Naive thymus-derived CD8-positive, alpha-beta T cell (primary cell): ENCODE measurements at places on chromosomes 7 and 10. TPM values are rescaled to one million over a fixed set of nuclear protein-coding genes. Genes with fewer than 3 reads are reported as not detected.
A peak's percentile ranks its signal among the peaks of the same experiment; 100 is the strongest.

The ADAM22 gene
- 9.2 TPM for total RNA-seq

The TUBAL3 gene
- not detected for total RNA-seq

DNA sequence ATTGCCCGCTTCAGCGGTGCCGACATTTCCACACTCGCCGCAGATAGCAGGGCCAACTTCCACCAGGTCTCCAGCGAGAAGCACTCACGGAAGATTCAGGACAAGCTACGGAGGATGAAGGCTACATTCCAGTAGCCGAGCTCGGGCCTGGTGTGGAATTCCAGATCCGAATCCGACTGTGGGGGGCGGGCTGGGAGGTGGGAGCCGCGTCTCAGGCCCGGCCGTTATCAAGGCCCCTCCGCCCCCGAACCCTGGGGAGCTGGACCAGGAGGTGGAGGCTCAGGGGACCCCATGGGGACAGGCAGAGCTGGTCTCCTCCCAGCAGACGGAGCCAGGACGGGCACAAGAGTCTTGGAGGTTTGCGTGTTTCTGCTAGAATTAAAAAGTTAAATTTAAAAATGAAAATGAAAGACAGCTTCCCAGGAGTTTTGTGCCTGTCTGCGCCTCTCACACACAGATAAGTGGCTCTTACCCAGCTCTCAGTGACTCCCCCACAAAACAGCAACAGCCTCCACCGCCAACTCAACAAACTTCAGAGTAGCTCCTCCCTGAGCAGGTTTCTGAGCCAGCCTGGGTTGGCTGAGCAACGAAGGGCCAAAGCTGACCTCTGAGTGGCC lies 5.2 kb upstream of the UTF1 start:
- DNase-seq = no peak

- peak; percentile 79 for DNase-seq
Observed at GRCh38 chr7:50304911-50305582, 531 bp downstream of the IKZF1 start.

DNA sequence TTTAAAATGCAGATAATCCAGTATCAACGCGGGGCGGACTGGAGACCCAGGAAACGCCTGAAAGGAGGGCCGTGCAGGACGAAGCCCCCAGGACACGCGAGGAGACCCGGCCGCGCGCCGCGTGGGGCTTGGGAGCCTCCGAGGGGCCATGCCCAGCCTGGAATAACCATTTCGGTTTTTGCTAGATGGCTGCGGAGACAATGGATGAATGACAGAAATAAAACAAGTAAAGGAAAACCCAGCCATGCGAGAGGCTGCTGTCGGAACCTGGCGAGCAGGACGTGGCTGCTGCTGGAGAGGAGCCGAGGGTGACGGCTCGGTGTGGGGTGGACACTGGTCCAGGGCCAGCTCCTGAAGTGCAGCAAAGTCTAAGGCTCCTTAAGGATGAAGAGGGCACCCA lies 227.2 kb upstream of the ADARB2 start:
- no peak for DNase-seq

GRCh38 chr7:20798081-20798693 lies 11.5 kb upstream of the SP8 start:
- no peak for DNase-seq

GRCh38 chr7:146655928-146656797 lies 539.6 kb downstream of the CNTNAP2 start:
- DNase-seq = no peak

The NPSR1 gene
- total RNA-seq = not detected

The TMEM273 gene
- not detected for total RNA-seq

The MKX gene
- total RNA-seq = not detected

The AKR1D1 gene
- not detected for total RNA-seq

The ECHDC3 gene
- 0.74 TPM for total RNA-seq

DNA sequence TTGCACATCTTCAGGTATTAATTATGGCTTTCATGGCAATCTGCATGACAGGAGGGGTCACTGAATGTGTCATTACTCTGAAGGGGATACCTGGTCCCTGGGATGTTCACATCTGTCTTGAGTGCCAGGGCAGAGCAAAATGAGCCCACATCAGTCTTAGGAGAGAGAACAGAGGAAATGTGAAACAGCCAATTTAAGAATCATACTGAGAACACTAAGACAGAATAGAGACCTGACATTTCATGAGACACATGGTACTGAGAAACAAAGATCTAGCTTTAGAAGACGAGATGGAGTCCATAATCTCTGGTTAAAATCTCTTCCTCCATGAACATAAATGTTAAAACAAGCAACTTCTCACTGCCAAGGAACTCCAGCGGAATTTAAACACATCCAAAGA lies 34.1 kb upstream of the FZD1 start:
- no peak for DNase-seq

DNA sequence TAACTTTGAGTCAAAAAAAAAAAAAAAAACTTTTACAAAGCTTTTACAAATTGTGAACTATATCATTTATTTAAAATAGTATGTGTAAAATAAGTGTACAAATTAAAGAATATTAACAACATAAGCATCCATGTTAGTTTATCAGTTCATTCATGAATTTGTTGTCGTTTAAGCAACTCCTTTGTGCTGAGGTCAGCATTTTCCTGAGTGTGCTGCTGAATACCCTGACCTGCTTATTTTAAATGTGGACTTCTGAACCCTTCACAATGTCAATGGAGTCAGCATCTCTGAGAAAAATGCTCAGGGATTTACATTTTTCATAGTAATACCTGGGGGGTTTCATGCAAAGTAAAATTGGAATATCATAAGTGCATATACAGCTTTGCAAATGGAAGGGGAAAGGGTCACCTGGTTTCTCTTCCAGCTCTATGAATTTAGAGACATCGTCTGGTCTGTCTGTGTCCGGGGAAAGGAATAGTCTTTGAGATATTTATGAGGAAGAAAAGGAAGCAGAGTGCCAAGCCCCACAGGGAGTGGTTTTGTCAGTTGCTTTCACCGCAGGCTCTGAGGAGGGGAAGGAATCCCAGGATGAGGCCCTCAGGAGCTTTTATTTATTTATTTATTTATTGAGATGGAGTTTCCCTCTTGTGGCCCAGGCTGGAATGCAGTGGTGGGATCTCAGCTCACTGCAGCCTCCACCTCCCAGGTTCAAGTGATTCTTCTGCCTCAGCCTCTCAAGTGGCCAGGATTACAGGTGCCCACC lies 125.5 kb upstream of the SVIL start:
- DNase-seq = no peak

- no peak for DNase-seq
Observed at GRCh38 chr7:78395298-78396036, 596.9 kb downstream of the PHTF2 start.

- DNase-seq = no peak
Observed at GRCh38 chr7:22561321-22561811, 61.4 kb upstream of the STEAP1B start.

GRCh38 chr10:132112611-132113010 lies 46.9 kb downstream of the JAKMIP3 start:
- no peak for DNase-seq

The PRKG1 gene
- total RNA-seq = not detected

DNA sequence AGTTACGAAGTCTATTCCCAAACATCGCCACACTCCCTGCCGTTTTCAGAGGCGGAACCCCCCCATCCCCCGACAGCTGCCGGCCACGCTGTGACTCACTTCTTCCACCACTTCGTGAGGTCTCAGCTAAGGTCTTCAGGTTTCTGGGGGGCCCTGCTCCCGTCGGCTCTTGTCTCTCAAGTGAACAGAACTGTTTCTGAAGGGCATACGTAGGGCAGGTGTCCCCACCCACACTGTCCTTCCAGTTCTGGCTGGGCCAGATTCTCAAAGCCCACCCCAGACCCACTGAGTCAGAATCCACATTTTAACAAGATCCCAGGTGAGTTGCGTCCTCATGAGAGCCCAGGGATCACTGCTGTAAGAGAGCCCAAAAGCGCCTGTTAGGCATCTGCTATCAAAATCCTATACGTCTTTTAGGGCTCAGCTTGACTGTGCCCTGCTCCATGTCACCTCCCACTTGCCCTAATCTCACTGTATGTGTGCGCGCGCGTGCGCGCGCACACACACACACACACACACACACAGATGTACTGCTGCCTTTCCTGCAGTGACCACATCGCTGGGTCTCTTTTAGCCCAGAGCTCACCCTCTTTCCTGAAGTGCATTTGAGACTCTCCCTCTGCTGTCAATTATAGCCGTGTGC lies 78.8 kb downstream of the PROSER2 start:
- no peak for DNase-seq

The TACC2 gene
- total RNA-seq = not detected

- no peak for DNase-seq
Observed at GRCh38 chr7:94426980-94427875, 32.5 kb downstream of the COL1A2 start.

The SPAG6 gene
- total RNA-seq = not detected

The HTR7 gene
- total RNA-seq = not detected

The FAM171A1 gene
- 6.9 TPM for total RNA-seq

DNA sequence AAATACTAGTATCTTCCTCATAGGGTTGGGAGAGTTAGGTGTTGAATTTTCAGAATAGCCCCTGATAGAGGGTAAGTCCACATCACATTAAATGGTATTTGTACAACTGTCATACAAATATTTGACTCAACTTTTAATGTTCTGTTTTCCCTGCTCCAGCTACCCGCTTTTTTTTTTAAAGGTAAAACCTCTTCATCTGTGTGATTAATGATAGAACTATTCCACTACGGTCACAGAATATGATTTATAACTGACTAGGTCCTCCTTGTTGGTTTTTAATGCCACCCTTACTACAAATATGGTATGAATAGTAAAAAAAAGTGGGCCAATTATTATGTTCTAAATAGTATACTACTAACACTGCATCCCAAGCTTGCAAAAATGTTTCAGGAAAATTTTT lies 15.6 kb upstream of the NRP1 start:
- DNase-seq = no peak

GRCh38 chr7:69032848-69033247 lies 565.4 kb upstream of the AUTS2 start:
- DNase-seq = no peak

- DNase-seq = no peak
Observed at GRCh38 chr7:112937651-112938415, 147.6 kb upstream of the TMEM168 start.

The ZNF777 gene
- total RNA-seq = 18.1 TPM

DNA sequence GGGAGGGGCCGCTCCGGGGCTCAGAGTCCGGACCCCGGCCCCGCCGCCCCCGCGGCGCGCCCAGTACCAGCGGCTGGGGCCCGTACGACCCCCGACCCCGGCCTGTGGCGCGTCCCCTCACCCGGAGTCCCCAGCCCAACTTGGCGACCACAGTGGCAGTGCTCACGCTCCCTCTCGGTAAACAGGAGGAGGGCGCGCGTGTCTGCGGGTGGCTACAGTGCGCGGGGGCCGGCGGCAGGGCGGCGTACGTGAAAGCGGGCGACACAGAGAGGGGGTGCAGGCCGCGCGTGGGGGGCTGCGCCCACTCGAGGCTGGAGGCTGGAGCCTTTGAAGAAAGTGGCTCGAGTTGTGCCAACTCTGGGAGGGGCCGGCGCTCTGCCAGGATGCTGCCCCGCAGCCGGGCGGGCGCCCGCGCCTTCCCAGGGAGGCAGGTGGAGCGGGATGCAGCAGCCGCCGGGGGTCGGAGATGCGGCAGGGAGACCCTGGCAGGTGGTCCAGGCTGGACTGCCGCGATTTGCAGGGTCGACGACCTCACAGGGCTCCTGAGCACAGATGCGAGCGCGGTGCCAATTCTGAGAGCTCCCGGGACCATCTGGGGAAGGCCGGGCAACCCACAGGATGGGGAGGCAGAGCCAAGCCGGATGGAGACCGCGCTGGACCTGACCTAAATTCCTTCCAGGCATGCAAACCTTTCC lies 655 bp downstream of the PTPRE start:
- DNase-seq = no peak

The HOXA11 gene
- total RNA-seq = not detected

GRCh38 chr10:32333849-32334248 lies 13.1 kb downstream of the EPC1 start:
- DNase-seq = no peak

- DNase-seq = no peak
Observed at GRCh38 chr10:80411267-80411668, 2.9 kb downstream of the PRXL2A start.

DNA sequence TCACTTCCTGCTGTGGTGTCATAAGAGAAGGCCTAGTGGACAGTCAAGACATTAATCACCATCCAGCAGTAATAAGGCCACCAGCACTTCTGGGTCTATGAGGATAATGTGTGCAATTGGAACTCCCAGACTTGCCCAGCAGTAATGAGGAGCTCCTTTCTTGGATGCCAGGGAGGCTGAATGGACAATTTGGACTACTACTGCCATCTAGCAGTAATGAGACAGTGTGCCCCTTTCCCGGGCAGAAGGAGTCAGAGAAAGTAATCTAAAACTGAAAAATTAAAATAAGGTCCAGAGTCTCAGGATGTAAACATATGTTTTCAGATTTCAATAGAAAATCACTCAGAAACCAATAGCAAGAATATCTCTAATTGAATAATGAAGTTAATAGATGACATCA lies 400.4 kb downstream of the CDC14C start:
- no peak for DNase-seq

- DNase-seq = no peak
Observed at GRCh38 chr7:22791204-22792158, 31.2 kb downstream of the TOMM7 start.

The HOXA5 gene
- total RNA-seq = not detected

The CFAP58 gene
- total RNA-seq = not detected

The DGKI gene
- not detected for total RNA-seq

The PHKG1 gene
- total RNA-seq = 2.6 TPM

DNA sequence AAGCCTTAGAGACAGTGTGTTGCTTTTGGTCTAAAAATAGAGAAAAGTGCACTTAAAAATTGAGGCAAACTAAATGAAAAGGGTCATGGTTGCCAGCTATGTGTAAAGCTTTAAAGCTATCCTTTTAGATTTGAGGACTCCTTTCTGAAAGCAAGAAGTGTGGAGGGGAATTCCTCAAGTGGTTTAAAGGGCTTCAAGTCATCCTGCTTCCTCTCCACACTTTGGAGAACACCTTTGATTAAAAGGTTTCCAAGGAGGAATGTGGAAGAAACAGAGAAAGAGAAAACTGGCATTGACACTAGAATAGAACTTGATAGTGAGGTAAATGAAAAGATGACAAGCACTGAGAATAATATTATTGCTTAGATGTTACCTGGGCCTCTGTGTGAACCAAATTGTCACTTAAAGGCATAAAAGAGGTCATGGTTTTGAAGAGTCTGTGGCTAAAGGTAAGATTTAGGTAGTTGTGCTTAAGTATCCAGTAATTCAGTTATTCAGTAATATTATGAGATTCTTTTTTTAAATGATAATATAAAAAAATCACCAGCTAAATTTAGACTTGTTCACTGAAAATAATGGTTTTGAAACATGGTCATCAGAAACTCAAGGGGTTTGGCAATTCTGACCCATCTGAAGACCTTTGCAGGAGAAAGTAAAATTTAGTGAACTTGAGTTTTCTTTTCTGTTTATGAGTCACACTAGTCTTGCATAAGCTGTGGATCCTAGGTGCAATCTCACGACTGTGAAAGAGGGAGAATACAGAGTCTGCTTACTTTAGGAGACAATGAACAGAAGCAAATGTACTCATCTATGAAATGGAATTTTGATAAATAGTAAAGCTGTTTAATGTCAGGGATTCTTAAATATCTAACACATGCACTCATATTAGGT lies 466.0 kb downstream of the KIF20B start:
- no peak for DNase-seq

The WNT16 gene
- total RNA-seq = 0.19 TPM

The FAM237B gene
- total RNA-seq = not detected

The SUN3 gene
- not detected for total RNA-seq
